ENCODE measurements at places on chromosomes 11 and 22.
A peak's percentile ranks its signal among the peaks of the same experiment; 100 is the strongest.

GRCh38 chr22:23840026-23840425 is 1.2 kb upstream of the DERL3 start:
- DNase-seq, result no peak

- DNase-seq, result no peak
These were observed 79.4 kb downstream of the ATM start for GRCh38 chr11:108302121-108302785.

GRCh38 chr11:122162095-122162494 is 46.1 kb upstream of the BLID start:
- no peak for DNase-seq

DNA sequence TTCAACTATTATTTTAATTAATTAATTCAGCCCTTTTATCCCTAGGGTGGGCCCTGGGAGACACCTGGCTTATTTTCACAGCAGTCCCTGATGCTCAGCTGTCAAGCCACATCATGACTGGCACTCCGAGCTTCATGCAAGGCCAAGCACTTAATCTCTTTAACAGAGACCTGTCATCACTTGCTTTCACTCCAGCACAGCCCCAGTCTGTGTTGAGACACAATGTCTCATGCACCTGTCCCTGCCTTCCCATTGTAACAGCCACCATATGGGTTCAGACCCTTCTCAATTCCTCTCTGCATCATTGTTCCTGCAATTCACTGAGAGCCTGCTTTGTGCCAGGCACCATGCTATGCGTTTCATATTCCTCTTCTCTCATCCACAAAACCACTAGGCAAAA is 222.2 kb upstream of the TENM4 start:
- no peak for DNase-seq

GRCh38 chr11:15216678-15217077 is 102.0 kb downstream of the INSC start:
- peak; percentile 27 for DNase-seq

GRCh38 chr11:83611600-83611999 is 325.4 kb upstream of the CCDC90B start:
- no peak for DNase-seq

- DNase-seq, result no peak
These were observed 257.7 kb upstream of the CCDC90B start for GRCh38 chr11:83543706-83544439.

- no peak for DNase-seq
These were observed 15.1 kb downstream of the P2RY2 start for GRCh38 chr11:73233211-73233610.

DNA sequence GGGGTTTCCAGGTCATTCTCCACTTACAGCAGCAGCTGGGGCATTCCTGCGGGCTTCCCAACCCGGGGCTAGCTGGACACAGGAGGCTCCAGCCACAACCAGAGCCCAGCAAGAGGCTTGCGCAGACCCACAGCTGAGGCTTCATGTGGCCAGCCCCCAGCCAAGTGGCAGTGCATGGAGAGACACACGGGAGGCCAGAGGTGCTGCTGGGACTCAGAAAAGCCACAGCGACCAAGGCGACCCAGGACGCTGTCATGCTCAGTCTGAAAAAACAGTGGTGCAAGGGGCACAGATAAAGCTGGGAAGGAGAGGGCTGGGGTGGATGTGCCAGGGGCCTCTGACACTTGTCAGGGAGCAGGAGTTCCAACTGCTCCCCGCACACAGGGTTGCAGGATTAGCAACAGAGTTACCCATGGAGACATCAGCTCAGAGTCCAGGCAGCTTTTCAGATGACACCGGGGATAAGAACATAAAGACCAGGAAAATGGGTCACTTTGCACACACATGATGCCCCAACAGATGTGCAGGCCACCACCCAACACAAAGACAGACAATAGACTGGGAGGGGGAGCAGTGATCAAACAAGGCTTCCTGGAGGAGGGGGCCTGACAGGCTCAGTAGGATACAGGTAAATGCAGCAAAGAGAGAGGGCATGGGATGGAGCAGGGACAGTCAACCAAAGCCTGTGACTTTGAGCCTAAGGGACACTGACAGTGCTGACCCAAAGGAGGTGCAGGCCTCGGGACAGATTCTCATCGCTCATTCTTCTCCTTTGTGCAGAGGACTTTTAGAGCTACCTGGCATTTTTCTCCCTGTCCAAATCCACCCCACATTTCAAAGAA is 6.9 kb upstream of the NEAT1 start:
- DNase-seq, result no peak

GRCh38 chr22:36385491-36386350 is 2.0 kb downstream of the MYH9 start:
- DNase-seq, result no peak

DNA sequence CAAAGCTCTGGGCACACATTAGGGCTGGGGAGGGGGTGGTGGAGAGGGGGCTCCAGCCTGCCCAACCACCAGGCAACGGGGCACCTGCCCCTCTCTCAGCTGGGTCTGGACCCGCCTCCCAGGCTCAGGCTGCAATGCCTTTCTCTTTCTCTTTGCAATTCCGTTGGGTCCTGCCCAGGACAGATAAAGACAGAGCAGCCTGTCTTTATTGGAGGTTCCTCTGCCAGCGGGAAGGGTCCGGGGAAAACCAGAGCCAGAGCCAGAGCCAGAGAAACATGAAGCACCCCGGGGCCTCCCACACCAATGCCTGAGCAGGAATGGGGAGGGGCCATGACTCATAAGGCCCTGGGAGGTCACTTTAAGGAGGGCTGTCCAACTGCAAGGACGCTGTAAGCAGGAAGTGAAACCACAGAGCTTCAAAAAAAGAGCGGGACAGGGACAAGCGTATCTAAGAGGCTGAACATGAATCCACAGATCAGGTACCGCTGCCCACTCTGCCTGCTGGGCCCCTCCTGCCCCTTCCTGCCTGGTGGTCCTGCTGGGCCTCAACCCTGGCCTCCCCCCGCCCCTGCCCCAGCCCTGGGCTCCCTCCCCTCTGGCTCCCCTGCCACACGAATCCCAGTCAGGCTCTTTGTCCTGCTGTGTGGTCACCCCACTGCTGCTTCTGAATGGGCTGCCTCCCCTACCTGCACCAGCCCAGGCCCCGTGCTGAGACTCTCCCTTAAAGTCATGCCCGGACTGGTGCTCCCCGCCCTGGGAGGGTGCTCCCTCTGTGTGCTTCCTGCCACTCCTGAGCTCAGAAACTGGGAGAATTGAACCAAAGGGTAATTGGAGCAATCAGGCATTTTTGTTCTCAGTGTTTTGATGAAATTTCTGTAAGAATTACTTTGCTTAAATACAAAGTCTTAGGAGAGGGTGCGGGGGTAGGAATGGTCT is at the start of gene APOBEC3B:
TSS of gene APOBEC3B (plus strand) at position 356 of the 936 bp plus-strand sequence. CDS start at position 463, 107 bp downstream.
- no peak for DNase-seq

DNA sequence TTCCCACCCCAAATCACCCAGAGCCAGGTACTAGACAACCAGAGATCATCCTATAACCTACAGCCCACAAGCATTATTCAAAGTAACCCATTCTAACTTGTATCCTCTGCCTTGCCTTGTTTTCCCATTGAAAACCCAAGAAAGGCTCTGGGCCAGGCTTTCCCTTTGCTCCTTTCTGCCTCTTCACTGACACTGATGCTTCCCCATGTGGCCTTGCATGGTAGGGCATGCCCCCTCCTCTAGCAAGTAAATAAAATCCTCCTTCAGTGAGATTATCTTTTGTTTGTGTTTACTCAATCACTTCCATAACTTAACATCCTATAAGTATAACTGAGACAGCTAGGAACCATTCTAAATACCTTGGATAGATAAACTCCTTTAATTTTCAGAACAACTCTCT is 65.6 kb upstream of the FAR1 start:
- no peak for DNase-seq

DNA sequence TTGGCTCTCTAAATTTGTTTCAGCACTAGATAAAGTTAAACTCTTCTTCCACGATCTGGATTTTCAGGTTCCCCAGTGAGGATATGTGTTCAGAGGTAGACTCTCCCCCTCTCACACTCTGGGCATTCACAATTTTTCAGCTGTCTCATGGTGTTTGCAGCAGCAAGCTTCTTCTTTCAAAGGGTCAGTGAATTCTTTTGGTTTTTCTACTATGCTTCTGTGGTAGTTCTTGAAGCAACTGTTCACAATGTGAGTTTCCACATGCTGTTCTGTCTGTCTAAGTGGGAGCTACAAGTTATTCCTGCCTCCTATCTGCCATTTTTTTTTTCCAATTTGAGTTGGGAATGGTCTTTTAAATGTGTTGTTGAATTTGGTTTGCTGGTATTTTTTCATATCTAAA is 25.4 kb downstream of the CNTF start:
- no peak for DNase-seq

GRCh38 chr11:58900479-58901420 is 38.5 kb upstream of the GLYATL1 start:
- peak; percentile 59 for DNase-seq

- no peak for DNase-seq
These were observed 7.0 kb downstream of the GTF2H1 start for GRCh38 chr11:18329196-18329870.

DNA sequence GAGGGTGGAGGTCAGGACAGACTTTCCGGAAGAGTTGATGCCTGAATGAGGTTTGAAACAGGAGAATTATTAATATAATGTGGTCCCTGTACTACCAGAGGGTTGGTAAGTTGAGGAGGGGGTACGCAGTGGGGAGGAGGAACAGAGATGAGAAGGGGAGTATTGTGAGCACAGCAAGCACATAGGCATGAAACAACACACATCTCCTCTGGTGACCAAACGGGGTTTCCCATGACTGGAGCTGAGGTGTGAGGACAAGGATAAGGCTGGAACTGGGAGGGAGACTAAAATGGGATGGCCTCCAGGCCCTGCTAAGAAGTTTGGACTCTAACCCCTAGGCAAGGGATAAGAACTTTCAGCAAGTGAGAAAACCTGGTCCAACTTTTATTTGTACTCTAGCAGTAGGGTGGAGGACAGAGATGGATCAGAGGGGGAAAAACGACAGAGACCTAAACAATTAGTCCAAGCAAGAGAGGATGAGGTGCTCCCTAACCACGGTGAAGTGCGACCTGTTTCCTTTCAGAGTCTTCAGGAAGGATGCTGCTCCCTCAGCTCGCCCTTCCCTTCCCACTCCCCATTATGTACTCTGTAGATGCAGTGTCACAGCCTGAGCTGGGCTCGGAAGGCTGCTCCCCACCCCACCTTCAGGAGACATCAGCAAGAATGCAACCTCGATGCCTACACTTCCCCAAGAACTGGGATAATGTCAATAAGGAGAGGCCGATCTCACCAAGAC is 59.2 kb downstream of the BTG4 start:
- no peak for DNase-seq

DNA sequence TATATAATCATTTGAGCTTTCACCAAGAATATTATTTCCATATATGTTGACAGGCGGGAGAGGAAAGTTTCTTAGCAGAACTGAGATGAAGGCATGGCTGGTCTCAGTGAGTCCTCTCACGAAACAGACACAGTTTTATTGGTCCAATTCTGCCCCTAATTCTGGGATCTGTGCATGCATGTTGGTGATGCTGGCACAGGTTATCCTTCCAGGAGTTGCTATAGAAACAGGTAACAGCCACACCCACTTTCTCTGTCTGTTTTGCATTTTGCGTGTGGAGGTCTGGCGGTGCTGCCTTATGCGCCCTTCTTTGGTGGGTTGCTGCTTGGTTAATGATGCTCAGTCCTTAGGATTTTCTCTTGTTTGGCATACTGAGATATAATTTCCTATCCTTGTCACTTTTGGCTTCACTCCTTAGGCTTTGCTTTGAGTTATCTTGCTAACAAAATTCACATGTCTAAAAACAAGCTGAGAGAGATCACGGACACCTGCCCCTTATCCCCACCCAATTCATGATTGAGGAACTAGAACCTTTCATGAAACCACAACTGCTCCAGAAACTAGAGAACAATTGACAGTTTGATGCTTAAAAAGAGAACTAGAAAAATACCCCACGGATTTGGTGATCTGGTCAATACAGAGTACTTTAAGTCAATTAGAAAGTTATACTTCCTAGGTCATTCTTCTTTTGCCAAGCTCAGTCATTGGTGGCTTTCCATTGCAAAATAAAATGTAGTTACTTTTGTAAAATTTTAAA is 189.3 kb downstream of the FAT3 start:
- DNase-seq, result no peak

DNA sequence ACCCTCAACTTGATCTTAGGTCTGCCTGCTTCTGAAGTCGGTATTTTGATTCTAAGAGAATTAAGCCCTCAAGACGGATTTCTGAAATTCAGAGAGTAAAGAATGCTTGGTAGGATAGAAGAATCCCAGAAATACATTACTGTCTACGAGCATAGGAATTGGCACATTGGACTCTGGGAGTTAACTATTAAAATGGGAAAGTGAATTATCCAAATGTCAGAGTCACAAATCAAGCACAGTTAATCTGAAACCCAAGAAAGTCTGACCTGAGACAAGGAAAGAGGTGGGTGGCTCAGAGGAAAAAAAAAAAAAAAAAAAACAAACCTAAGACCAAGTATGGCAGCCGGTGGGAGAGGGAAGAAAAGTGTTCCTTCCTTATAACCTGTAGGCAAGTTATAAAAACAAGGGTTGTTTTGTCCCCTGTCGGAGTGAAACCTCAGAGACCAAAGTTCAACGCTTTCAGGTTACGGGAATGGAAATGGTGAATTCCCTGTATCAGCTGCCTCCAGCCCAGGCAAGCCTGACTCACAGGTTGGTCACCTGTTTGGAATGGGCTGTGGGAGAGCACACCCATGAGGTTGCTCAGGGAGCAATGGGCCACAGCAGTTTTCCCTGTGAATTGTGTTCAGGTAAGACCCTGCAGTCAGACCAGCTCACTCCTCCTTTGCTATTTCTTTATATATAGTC is 139.0 kb downstream of the ETS1 start:
- DNase-seq, result no peak

DNA sequence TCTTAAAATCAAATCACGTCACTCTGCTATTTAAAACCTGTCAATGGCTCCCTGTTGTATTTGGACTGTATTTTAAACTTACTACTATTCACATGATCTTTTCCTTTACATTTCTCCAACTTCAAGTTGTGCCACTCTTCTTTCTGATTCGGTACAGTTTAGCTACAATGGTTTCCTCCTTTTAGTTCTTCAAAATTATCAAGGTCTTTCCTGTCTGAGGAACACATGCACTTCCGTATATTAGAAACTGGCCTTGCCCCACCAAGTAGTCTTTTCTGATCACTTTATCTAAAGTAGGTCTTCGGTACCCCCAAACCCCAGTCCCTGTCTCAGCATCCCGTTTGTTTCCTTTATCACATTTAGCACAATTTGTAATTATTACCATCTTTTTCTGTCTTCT is 81.8 kb downstream of the MTMR3 start:
- no peak for DNase-seq

DNA sequence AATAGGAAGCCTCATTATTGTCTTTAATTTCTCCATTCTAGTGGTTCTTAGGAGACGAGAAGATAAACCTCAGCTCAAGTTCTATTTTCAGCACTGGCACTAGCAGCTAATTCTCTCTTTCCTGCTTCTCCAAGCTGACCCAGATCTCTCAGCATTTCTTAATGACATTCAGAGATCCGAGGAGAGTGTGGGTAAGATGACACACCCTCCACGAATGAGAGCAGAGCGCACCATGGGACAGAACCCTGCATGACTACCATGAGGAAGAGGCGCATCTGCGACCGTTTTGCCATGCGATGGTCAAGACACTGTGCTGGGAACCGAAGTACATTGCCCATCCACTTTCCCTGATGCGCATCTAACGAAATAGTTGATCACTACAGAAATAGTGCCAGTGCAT is 241.8 kb downstream of the LARGE1 start:
- no peak for DNase-seq
